Bronchial smooth muscle cell (primary cell): ENCODE measurements at places on chromosomes 2 and 18. TPM values are rescaled to one million over a fixed set of nuclear protein-coding genes. Genes with fewer than 3 reads are reported as not detected.

The MEP1B gene
- not detected in 2 replicates for total RNA-seq

The DLX1 gene
- total RNA-seq, result 1.4 TPM in 2 replicates

The GDF7 gene
- total RNA-seq, result under 0.01 TPM in 2 replicates

The POTEI gene
- under 0.01 TPM in 1 of 2 replicates, not detected in the other for total RNA-seq

The CD8B2 gene
- total RNA-seq, result not detected in 2 replicates

The TPO gene
- total RNA-seq, result not detected in 2 replicates

The MAL gene
- total RNA-seq, result 0.16 and 0.17 TPM in 2 replicates

The SLC9A4 gene
- not detected in 2 replicates for total RNA-seq

The IL36RN gene
- total RNA-seq, result not detected in 2 replicates

The ADGRF3 gene
- total RNA-seq, result not detected in 2 replicates

The FSIP2 gene
- under 0.01 and 0.16 TPM in 2 replicates for total RNA-seq

The TRPM8 gene
- total RNA-seq, result 0.47 TPM in 1 of 2 replicates, not detected in the other

The ERFE gene
- total RNA-seq, result 0.32 and 1.3 TPM in 2 replicates

The METTL8 gene
- 7.7 TPM in 2 replicates for total RNA-seq

The CLASP1 gene
- 23.3 and 24.8 TPM in 2 replicates for total RNA-seq

The GKN2 gene
- total RNA-seq, result not detected in 2 replicates

The DYNC2LI1 gene
- 17.9 and 24.6 TPM in 2 replicates for total RNA-seq

The AGBL5 gene
- 18.1 and 20.3 TPM in 2 replicates for total RNA-seq

The C2orf15 gene
- total RNA-seq, result not detected in 2 replicates

The TDRD15 gene
- not detected in 2 replicates for total RNA-seq

The TUBA3E gene
- not detected in 2 replicates for total RNA-seq

The LOXHD1 gene
- not detected in 2 replicates for total RNA-seq

The FNDC4 gene
- 15.2 and 19.4 TPM in 2 replicates for total RNA-seq

The ZNF385B gene
- total RNA-seq, result under 0.01 TPM in 1 of 2 replicates, not detected in the other

The LYPD1 gene
- total RNA-seq, result 0.26 and 1.7 TPM in 2 replicates

The DIPK1C gene
- not detected in 2 replicates for total RNA-seq

The SLC4A5 gene
- 0.16 and 0.26 TPM in 2 replicates for total RNA-seq

The MBOAT2 gene
- total RNA-seq, result 42.6 and 63.5 TPM in 2 replicates

The SMYD5 gene
- total RNA-seq, result 13.9 and 19.2 TPM in 2 replicates

The TSHZ1 gene
- 3.2 and 3.3 TPM in 2 replicates for total RNA-seq

The CHST10 gene
- 4.9 and 6.3 TPM in 2 replicates for total RNA-seq

The COBLL1 gene
- total RNA-seq, result 1.1 and 2.5 TPM in 2 replicates

The WIPF1 gene
- 5.2 and 12.9 TPM in 2 replicates for total RNA-seq

The SCN1A gene
- total RNA-seq, result 0.09 and 0.47 TPM in 2 replicates

The KIF1A gene
- under 0.01 TPM in 1 of 2 replicates, not detected in the other for total RNA-seq

The BCL2 gene
- 0.47 and 0.86 TPM in 2 replicates for total RNA-seq

The NOTO gene
- total RNA-seq, result not detected in 2 replicates

The ZNF513 gene
- total RNA-seq, result 5.3 and 6.6 TPM in 2 replicates

The FAM124B gene
- under 0.01 and 0.16 TPM in 2 replicates for total RNA-seq

The RFTN2 gene
- total RNA-seq, result 3.6 and 15.1 TPM in 2 replicates

The SERPINB8 gene
- 5.8 and 8.8 TPM in 2 replicates for total RNA-seq

The HOXD12 gene
- total RNA-seq, result not detected in 2 replicates

The ABCA12 gene
- total RNA-seq, result 0.09 and 0.16 TPM in 2 replicates

The SP5 gene
- not detected in 2 replicates for total RNA-seq

The IL1F10 gene
- total RNA-seq, result not detected in 2 replicates
